ENCODE measurements at places on chromosomes 3 and 15. TPM values are rescaled to one million over a fixed set of nuclear protein-coding genes. Genes with fewer than 3 reads are reported as not detected.

The GXYLT2 gene
- 10.9 TPM for total RNA-seq

The ISLR2 gene
- total RNA-seq, result 21.1 TPM

The SH3GL3 gene
- total RNA-seq, result 2.8 TPM

The GOLGA6L4 gene
- 14.6 TPM for total RNA-seq

The GNAT1 gene
- not detected for total RNA-seq

The STAB1 gene
- total RNA-seq, result 6.3 TPM

The COL6A6 gene
- 0.25 TPM for total RNA-seq

The TRPM1 gene
- total RNA-seq, result not detected

- DNase-seq, result no peak
These were observed 339.7 kb downstream of the CGGBP1 start for GRCh38 chr3:87719060-87719459.

GRCh38 chr3:217099-217813 lies 20.7 kb downstream of the CHL1 start:
- peak; percentile 34 for DNase-seq

DNA sequence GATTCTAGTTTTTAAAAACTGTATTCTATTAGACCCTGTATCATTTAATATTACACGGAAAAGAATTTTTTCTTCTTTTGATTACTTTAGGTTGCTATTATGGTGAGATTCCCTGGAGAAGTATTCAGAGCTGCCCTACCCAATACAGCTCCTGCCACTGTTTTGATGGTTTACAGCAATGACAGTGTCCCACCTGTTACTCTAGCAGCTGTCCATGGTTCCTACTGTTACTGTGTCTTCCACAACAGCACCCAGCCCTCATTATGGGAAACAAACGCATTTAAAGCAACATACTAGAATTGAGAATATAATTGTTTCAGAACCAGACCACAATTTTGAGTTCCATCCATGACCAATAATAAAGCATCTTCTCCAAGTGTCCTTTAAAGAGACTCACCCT lies 450.7 kb downstream of the SHQ1 start:
- DNase-seq, result no peak

- no peak for DNase-seq
These were observed 28.7 kb upstream of the DAZL start for GRCh38 chr3:16633948-16634347.

DNA sequence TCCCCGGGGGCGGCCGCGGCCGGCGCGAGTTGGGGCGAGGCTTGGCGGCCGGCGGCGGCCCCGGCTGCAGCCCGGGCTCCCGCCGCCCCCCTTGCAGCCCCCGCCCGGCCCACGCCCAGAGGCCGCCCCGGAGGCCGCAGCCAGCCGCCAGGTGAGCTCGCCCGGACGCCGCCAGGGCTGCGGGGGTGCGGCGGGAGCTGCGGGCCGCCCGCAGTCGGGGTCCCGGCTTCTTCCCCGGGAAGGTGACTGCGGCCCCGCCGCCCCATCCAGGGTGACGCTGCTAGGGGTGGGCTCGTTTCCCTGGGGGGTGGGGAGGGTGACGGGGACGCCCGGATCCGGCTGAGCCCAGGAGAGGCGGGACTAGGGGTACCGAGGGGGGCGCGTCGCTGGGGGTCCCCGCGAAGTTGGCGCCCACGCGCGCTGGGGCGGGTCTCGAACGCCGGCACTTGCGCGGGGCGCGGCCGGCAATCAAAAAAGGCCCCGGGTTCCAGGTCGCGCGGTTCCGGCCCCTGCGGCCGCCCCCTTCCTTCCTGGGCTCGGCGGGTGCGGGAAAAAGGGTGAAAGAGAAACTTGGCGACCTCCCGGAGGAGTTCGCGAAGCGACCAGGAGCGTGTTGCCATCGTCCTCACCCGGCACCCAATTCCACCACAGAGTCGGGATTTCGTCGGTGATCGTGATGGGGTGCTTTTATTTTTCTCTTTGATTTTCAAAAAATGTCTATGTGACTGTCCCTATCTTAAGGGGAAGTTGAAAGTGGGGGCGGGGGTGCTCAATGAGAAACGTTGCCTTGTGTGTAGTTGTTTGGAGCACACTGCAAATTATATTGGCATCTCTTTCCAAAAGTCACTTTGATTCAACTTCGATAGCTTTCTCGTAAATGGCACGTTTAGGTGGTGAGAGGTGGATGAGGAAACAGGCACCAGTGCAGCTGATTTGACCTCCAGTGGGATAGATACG lies 619 bp downstream of the ATXN7 start:
- DNase-seq, result peak; percentile 43

DNA sequence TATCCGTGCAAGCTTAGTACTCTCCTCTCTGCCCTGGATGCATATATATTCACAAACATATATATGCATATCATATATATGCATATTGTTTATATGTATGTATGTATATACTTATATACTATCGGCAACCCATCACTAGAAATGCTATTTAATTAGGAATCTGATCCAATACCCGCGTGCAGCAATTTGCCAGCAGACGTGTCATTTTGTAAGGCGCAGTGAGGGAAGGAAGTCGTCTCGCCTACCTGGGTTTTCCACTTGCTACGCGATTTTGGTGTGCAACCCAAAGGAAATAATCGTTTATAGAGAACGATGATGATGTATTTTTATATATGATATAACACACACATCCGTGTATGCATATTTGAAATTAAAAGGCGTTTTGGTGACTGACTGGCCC lies 5.6 kb upstream of the FEZF2 start:
- no peak for DNase-seq

GRCh38 chr3:13235897-13236296 lies 162.7 kb upstream of the IQSEC1 start:
- no peak for DNase-seq

GRCh38 chr3:38549486-38549885 lies 53.3 kb downstream of the EXOG start:
- DNase-seq, result no peak

DNA sequence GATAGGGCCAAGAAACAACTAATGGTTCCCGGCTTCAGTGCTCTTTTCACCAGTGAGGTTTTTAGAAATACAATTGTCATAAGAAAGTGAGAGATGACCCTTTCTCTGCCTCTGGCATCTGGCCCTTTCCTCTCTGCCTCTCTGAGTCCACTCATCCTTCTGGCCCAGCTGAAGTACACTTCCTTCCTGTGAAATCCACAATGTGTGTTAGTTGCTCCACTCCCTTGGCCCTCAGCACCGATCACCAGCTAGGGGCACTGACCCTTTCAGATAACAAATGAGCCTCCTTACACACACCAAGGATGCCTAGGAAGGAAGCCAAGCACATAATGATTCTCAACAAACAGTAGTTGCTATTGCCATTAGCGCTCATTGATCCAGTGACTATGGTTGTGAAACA lies 2.9 kb upstream of the CAV3 start:
- no peak for DNase-seq

- DNase-seq, result no peak
These were observed 236.0 kb downstream of the UBE2E2 start for GRCh38 chr3:23439080-23439479.

GRCh38 chr3:11134794-11135193 lies 19.5 kb upstream of the HRH1 start:
- DNase-seq, result no peak

GRCh38 chr3:10396083-10396482 lies 75.2 kb upstream of the SEC13 start:
- no peak for DNase-seq

DNA sequence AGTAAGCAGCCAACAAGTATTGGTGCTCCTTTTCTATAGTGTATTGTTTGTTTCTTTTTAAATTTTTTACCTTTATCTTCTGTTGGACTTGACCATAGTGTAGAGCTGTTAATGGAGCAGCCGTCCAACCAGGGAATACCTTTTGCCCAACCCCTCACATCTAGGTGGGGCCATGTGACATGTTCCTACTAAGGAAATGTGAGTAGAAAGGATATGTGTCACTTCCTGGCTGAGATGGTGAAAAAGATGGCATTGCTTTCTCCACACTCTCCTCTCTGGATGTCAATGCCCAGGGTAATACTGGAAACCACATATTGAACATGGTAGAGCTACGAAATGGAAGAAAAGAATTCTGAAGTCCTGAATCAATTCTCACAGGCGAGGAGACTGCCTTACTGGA lies 218.8 kb downstream of the TBL1XR1 start:
- no peak for DNase-seq

- peak; percentile 52 for DNase-seq
These were observed 1.5 kb upstream of the FBXO22 start for GRCh38 chr15:75902129-75902557.

DNA sequence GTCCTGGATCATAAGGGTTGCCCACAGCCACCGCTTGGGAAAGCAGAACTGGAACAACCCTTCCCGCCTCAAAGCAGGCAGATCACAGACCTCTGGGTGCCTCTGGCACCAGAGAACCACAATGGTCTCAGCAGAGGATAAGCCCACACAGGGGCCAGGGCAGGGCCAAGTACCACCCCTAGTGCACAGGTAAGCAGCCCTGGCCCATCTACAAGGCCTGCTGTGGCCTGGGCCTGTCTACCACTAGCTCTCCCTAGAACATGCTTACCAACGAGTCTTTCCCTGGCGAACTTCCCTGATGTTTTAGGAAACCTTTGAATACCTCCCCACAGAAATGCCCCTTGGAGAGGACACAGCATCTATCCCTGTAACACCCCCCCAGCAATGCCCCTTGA lies 28.3 kb downstream of the TNK2 start:
- DNase-seq, result no peak

DNA sequence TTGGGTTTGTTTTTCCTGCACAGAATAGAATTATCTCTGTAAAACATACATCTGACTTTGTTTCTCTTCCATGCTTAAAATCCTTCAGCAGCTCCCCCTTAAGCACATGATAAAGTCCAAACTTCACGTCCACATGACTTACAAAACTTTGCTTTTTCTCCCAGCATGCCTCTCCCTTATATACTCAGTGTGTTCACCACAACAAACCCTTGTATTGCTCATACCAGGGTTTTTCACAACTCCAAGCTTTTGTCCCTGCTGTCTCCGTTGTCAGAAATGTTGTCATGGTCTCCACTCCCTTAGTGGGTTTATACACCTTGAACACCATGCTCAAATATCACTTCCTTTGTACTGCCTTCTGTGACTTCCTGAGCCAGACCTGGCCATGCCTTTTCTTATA lies 91.1 kb upstream of the MITF start:
- no peak for DNase-seq

Data from glutamatergic neuron (in vitro differentiated cells).